ENCODE measurements at places on chromosomes 3 and 15.
A peak's percentile ranks its signal among the peaks of the same experiment; 100 is the strongest.

DNA sequence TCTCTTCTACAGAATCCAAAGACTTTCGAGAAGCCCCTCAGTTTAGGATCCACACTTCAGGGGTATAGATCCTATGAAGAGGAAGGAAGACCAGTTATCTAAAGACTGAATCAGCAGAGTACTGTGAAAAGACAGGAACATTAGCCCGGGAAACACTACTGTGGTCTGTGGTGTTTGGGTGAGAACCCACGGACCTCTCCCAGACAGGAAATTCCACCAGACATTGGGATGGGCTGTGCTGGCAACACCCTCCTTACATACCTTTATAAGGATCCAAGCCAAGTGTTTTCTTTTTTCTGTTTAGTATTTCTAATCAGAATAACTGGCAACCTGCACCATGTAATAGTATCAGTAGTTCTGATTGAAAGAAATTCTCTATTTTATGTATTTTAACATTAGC lies 14.1 kb downstream of the TMEM207 start:
- no peak for DNase-seq

GRCh38 chr15:43189296-43189695 lies 4.1 kb downstream of the CCNDBP1 start:
- no peak for DNase-seq

GRCh38 chr15:70257573-70258248 lies 160.0 kb upstream of the TLE3 start:
- DNase-seq = no peak

DNA sequence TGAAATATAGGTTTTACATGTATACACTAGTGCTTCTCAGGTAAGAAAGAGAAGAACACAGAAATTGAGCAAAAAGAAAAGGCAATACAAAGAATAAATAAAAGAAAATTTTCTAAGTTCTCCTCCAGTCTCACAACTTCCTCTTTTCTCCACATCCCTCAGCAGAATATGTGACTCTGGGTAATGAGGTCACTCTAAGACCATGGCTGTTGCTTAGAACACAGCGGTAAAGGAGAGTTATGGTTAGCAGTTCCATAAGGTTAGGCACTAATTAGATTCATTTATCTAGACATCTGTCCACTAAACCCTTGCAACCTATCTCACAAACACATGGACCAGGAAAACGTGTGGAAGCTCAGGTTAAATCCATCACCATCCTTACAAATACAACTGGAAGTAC lies 47.9 kb downstream of the IGSF11 start:
- DNase-seq = no peak

DNA sequence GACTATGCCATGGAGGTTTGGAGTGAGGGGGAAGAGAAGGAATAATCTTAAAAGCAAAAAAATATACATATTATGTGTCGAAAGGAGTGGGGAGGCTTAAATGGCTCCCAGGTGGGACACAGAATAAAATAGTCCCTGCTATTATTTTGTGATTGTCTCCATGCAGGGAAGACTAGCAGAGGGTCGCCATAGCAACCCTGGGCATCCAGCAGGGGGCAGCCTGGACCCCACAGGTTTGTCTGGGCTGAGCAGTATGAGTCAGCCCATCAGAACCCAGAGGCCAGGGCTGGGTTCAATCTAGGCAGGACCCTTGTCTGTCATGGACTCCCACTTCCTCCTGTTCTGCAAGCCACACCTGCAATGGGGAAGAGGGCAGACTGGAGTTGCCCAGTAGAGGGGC lies 17.6 kb upstream of the LINGO1 start:
- no peak for DNase-seq

DNA sequence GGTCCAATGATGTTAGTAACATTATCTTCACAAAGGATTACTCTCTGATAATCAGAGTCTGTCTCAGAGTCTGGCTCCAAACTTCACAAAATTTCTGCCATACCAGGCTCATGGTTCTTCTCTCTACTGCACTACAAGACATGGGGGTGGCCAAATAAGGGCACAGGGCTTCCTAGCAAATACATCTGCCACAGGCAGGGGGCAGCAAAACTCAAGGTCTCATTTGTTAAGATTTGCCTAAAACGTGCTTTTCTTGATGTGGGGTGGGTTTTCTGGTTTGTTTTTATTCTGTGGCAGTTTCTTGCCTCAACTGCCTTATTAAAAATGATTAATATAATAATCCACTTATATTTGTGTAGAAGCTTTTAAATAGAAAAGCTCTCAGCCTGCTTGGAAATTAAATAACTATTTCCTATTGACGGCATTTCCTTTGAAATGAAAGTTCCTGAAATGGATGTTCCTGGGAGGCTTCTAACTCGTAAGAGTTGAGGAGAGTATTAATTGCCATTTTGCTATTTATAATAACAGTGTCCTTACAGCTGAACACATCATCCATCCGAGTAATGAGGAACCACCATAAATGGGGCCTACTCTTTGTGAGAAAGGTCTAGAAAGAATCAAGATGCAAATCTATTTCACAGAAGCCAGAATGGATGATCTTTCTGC lies 53.8 kb downstream of the SST start:
- DNase-seq = peak; percentile 50

DNA sequence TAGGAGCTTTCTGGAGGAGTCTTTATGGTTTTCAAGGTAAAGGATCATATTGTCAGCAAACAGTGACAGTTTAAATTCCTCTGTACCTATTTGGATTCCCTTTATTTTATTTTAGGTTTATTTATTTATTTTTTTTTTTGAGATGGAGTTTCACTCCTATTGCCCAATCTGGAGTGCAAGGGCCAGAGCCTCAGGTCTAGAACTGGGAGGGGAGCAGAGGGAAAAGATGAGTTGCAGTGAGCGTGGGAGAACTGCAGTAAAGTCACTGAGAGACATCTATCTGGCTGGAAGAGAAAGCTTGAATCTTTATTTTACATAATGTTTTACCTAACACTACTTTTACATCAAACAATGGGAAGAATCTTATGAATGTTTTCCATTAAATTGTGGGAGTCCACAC lies 49.5 kb upstream of the GK5 start:
- DNase-seq = no peak

GRCh38 chr3:23594066-23594465 lies 211.7 kb upstream of the UBE2E1 start:
- DNase-seq = no peak
